ENCODE measurements at places on chromosomes 1 and 21. TPM values are rescaled to one million over a fixed set of nuclear protein-coding genes. Genes with fewer than 3 reads are reported as not detected.

- no peak for DNase-seq
Measured at GRCh38 chr1:65323246-65323645, 13.9 kb downstream of the DNAJC6 start.

Gene FOXD3
- total RNA-seq, result 0.96 TPM

Gene RSPH1
- 0.12 TPM for total RNA-seq

DNA sequence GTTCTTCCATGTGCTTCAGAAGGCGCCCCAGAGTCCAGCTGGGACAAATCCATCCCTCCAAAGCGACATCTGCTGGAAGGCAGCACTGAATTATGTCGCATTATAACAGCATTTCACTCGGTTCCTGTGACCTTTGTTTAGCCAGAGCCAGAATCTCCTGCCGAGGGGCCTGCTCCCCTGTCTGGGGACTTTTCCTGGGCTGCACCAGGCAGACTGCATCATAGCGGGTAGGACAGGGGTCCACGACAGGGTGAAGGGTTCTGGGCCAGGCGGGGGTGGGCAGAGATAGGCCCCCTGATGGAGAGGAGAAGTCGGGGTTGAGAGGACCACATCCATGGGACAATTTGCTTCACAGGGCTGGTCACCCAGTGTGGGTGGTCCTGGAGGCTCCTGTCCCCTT, 276.9 kb downstream of the MATN1 start:
- DNase-seq, result no peak

Data from RPMI7951 (cell line).